ENCODE measurements at places on chromosomes 3 and 15.

- DNase-seq = no peak
Measured at GRCh38 chr3:196063456-196063855, 18.4 kb downstream of the TFRC start.

DNA sequence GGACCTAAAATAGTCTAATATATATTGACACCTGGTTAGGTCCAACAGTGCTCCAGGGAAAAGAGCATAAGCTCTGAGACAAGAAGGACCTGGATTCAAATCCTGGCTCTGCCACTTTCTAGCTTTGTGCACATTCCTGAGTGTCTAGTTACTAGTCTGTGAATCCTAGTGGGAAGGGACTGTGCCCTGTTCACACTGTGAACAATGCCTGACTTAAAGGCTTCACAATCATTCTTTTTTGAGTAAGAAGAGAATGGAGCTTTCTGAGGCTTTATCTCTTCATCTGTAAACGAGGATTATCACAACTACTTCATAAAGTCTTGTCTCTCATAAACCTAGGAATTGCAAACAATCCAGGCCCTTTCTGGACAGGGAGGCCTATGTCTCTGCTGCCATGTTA, 235.9 kb downstream of the SOX2 start:
- DNase-seq = no peak

DNA sequence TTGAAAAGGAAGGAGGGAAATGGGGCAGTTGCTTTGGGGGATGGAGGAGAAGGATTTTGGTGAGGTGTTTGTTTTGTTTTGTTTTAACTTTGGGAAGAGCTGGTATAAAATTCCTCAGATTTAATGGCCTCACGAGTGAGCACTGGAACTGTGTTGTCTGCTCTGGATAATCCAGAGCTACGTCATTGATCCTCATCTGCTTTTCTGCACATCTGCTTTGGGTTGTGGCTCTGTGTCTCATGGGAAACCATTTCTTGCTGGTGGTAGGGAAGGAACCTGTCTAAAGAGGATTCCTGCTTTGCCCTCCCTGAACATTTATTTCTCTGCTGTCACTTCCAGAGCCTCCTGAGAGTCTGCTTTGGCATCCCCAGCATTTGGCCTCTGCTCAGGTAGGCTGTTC, 3.1 kb downstream of the SNRK start:
- peak; percentile 67 for DNase-seq

DNA sequence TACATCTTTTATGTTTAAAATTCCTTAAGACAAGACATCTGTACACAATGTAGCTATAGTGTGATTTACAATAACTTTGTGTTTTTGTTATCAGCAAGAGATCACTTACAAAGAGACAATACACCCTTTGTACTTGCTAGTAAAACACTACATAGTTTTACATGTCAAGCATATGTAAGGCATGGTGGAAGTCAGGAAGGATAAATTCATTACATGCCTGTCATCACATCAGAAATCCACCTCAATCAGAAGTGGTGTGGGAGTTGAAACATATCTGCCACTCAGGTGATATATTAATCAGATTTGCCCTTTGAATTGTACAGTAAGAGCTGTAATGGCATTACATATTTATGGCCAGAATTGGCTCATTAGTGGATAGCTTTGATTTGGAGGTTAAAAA, 95.5 kb downstream of the MBNL1 start:
- no peak for DNase-seq

DNA sequence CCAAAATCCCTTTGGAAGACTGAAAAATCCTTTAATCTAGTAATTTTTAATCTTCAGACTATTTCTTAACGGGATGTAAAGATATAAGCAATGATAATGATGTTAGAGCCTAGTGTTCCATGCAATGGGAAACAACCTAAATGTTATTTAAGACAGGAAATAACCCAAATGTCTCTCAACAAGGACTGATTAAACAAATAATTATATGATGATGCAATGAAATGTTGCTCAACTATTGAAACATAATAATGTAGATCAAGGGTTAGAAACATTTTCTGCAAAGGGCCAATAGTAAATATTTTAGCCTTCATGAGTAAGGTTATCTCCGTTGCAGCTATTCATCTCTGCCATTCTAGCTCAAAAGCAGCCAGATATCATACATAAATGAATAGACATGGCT, 275.4 kb downstream of the NEK10 start:
- DNase-seq = no peak

DNA sequence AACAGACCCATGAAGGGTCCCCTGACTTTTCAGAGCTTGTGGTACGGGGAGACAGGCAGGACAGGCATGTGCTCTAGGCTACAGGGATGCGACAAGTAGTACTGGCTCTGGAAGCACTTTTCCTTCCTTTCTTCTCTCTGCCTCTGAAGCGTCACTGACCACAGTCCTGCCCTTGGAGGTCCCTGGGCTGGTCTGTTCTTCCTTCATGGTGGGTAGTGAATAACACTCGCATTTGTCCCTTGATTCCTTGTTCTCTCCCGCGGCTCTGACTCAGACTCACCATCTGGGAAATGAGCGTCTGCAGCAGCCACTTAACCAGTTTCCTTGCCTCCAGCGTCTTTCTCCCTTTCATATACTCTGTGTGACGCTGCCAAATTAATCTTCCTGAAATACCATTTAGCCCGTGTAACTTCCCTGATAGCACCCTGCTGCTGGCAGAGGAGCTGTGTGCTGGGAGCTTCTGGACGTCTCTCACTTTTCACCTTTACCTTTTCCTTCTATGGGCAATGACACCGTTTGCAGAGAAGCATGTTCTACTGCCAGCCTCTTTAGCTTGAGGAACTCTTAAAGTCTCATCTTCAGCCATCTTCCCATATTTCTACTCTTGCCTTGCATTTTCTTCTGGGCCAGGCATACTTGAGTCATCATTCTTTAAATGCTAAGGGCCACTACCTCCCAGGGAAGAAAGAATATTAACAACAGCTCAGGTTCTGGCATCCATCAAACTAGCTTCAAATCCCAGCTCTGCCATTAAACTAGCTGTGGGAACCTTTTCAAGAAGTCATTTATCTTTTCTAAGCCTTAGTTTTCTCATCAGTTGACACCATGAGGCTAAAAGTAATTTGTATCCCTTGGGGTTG, 33.6 kb downstream of the TMEM45A start:
- DNase-seq = peak; percentile 95

DNA sequence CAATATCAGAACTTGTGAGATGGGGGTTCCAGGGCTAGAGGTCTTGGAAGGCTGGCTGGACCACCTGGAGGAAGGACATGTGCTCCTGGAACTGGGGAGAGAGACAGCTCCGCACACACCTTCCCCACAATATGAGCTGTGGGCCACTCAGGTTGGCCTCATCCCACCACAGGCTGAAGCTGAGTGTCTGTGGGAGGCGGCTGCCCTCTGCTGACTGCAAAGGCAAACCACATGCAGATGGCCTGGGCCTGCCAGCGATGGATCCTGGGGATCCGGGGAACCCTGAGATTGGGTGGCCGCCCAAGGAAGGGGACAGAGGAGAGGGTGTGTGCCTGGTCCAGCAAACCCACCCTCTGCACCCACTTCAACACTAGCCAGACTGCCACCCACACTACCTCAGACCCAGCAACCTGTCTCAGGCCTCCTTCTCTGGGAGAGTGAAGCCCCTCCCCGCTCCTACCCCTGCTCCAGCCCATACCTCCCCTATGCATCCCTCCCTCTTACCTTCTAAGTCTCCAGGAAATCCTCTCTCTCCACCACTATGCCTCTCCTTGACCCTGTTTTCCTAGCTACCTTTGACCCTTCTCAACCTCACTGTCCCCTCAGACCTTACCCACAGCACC, 44.8 kb downstream of the CYP11A1 start:
- peak; percentile 58 for DNase-seq

DNA sequence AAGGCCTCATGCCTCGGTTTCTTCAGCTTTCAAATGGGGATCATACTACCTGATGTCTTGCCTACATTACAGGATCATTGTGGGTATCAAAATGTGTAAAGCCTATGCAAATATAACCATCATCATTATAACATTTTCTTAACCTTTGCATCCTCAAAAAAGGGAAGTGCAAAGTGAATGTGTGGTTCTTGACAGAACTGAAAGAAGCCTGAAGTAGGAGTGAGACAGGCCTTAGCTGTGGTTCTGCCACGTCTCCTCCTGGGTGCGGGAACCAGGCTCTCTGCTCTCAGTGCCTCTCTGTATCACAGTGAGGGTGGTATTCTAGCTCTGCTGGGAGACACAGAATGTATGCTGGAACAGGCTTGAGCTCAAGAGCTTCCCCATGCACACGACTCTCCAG, 316.9 kb upstream of the ICE2 start:
- no peak for DNase-seq

DNA sequence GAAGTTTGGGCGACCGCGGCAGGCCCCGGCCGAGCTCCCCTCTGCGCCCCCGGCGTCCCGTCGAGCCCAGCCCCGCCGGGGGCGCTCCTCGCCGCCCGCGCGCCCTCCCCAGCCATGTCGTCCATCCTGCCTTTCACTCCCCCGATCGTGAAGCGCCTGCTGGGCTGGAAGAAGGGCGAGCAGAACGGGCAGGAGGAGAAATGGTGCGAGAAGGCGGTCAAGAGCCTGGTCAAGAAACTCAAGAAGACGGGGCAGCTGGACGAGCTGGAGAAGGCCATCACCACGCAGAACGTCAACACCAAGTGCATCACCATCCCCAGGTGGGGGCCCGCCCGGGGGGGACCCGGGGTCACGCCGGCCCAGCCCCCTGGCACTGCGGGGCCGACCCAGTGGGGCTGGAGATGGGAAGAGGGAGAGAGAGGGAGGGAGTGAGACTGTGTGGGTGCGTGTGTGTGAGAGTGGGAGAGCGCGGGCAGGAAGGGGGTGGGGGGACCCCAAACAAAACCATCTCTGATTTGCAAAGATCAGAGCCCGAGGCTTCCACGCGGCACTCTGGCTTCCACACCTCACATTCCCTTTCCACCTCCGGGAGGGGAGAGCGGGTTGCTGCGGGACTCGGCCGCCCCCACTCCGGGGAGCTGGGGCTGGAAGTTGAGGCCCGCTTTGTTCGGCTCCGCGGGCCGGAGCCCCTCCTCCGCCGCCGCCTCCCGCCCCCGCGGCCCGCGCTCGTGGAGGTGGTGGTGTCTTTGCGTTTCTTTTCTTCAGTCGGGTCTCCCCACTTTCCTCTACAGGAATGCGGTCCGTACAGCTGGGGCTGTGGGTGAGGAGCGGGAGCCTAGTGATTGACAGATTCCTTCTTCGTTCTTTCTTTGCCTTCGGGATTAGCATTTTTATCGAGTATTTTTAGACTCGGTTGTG, 898 bp downstream of the SMAD3 start:
- no peak for DNase-seq

DNA sequence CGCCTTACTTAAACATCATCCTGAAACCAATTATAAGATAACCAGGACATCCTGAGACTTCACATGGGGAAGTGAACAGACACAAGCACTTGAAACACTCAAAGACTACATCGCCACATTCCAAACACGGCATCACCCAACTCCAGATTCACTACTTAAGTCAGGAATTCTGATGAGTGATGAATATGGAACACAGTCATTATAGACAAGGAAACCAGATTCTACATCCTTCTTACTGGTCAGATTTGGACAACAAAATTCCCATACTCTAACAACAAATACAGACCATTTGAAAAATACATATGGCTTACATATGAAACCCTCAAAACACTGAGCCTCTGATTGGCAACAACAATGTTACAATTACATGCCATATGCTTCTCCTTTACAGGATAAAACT, 13.1 kb upstream of the RBSN start:
- no peak for DNase-seq

- peak; percentile 25 for DNase-seq
Measured at GRCh38 chr3:157652366-157652765, 149.2 kb upstream of the VEPH1 start.

- no peak for DNase-seq
Measured at GRCh38 chr3:17089314-17089700, 204.6 kb downstream of the PLCL2 start.

DNA sequence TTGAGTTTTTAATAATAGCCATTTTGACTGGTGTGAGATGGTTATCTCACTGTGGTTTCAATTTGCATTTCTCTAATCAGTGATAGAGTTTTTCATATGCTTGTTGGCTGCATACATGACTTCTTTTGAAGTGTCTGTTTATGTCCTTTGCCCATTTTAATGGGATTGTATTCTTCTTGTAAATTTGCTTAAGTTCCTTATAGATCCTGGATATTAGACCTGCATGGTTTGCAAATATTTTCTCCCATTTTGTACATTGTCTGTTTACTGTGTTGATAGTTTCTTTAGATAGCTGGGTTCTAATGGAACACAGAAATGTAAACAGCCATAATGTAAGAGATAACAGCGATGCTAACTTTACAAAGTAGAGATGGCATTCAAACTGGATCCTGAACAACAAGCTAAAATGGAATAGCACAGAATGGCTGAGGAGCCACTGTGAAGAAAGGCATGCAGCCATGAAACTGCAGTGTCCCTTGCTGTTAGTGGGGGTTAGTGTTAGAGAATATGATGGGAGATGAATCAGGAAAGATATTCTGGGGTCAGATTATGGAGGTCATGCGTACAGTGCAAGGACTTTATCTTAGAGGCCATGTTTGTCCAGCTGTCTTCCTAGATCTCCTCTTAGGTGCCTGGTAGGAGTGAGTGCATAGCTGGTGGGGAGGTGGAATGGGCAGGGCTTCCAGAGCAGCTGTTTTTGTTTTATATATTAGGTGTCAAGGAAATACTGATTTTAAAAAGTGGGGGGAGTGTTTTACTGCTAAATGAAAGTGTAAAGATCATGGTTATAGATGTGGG, 48.1 kb downstream of the BBS4 start:
- DNase-seq = no peak

GRCh38 chr15:101852356-101852755, 40.4 kb downstream of the OR4F15 start:
- DNase-seq = peak; percentile 17

DNA sequence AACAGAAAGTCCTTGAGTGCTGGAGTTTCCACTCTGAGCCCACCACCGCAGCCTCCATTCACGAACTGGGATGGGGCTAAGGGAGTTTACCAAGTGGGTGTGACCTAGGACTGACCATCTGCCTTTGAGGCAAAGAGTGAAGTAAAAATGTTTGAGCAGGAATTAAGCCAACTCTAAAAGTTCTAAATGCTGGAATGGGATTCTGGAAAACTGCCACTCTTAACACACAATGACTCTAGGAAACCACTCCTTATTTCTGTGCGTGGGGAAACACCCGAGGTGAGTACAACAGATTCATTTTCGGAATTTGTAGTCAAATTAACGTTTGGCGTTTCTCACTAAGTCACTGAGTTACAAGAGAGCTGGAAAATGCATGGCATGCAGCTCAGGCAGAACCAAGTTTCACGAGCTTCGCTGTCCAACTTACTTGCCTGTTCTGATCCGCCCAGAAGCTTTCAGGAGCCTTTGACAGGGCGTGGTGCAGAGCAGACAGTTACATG, 31.6 kb downstream of the ISL2 start:
- DNase-seq = peak; percentile 55

GRCh38 chr3:171874251-171874681, 31.1 kb downstream of the TMEM212 start:
- DNase-seq = peak; percentile 98

- no peak for DNase-seq
Measured at GRCh38 chr3:112965656-112966055, 9.2 kb downstream of the CD200R1 start.

GRCh38 chr15:88543065-88543776, 3.3 kb downstream of the DET1 start:
- no peak for DNase-seq
